ENCODE measurements at places on chromosomes 12 and 14.

GRCh38 chr12:31228811-31229792, 96.8 kb downstream of the SINHCAF start:
- peak; percentile 50 for DNase-seq

DNA sequence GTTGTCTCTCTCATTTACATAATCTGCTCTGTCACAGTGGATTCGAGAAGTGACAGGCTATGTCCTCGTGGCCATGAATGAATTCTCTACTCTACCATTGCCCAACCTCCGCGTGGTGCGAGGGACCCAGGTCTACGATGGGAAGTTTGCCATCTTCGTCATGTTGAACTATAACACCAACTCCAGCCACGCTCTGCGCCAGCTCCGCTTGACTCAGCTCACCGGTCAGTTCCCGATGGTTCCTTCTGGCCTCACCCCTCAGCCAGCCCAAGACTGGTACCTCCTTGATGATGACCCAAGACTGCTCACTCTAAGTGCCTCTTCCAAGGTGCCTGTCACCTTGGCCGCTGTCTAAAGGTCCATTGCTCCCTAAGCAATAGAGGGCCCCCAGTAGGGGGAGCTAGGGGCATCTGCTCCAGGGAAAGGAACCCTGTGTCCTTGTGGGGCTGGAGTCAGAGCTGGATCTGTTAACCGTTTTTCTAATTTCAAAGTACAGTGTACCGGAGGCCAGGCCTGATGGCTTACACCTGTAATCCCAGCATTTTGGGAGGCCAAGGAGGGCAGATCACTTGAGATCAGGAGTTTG, 5.1 kb downstream of the ERBB3 start:
- DNase-seq, result no peak

DNA sequence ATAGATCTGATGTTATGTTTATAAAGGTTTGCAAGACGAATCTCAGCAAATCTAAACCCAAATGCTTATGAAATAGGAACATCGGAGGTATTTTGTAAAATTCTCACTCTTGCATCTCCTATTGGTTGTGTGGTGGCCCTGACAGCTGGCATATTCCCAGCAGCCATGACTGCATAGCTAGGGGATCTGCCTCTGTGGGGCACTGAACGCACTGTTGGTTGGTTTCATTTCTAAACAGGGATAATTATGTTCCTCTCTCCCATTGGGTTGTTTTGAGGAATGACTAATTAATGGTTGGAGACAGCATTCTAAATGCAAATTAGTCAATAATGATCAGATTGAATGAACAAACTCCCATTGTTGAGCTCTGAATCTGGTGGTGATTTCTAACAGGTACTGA, 2.7 kb upstream of the BEST3 start:
- DNase-seq, result no peak

GRCh38 chr12:124994437-124994975, 1.1 kb downstream of the BRI3BP start:
- DNase-seq, result peak; percentile 17

GRCh38 chr14:105617201-105617777, 90.9 kb downstream of the TMEM121 start:
- no peak for DNase-seq

DNA sequence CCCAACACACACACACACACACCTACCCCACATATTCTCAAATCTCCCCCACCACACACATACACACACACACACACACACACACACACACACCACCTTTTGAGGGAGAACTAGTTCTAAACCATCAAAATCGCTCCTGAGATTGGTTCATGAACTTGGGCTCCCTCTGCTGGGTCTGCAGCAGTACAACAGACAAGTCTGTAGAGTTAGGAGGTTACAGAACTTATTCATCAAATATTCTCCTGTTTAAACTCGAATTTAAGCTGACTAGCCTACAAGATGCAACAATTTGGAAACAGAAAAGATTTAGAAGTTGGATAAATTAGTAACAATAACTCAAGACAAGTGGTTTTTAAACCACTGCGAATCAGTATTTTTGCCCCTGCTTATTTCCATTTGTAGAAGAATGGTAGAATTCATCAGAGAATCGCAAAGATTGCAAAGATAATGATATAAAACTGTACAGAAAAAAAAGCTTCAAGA, 136.4 kb upstream of the USP15 start:
- DNase-seq, result peak; percentile 41

DNA sequence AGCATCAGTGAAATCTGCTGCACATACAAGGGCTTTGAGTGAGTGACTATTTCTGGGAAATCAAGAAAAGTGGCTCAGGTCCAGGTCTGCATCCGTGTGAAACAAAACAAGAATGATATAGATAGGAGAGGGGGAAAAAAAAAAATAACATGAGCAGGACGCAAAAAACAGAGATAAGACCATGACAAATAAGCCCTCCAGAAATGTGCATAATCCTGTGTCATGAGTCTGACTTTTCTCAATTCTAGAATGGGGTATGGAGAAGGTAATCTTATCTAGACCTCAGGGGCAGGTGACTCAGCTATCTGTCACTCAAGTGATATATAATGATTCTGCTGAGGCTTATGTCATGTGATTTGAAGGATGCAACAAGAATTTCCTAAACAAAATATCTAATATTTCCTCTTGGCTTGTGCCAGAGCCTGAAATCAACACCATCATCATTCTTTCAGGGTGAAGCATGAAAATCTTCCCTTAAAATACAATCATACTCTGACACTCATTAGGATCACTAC, 250.0 kb downstream of the PHLDA1 start:
- peak; percentile 20 for DNase-seq

GRCh38 chr14:101426466-101426865, 134.8 kb upstream of the DIO3 start:
- DNase-seq, result no peak

- no peak for DNase-seq
Measured at GRCh38 chr14:68886109-68886434, 93.0 kb downstream of the ACTN1 start.

GRCh38 chr14:105094193-105094907, 29.1 kb upstream of the GPR132 start:
- no peak for DNase-seq

GRCh38 chr12:69935651-69936100, 110.6 kb downstream of the MYRFL start:
- DNase-seq, result no peak

DNA sequence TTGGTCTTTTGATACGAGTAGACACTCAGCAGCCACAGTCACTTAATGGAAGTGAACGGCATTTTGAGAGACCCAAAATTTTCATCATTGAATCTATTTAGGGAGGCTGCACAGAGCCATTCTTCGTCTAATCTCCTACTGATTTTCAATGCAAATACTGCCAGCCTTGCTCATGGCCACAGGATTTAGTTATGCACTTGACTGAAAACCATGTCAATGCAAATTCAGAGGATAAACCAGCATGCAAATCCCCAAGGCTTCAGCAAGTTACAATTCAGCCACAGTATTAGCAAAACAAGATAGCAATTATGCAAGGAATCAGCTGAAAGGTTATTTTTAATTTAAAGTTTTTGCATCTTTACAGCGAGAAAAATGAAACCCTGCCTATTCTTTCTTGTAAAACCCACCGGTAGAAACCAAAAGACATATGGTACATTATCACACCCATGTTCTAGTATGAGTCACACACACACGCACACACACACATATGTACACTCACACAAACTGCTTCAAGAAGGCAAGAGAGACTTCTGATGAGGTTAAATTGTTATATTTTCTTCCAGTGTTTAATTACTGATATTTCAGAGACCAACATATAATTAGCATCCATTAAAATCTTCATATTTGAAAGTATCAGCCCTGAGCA, 985.3 kb upstream of the FLRT2 start:
- no peak for DNase-seq

DNA sequence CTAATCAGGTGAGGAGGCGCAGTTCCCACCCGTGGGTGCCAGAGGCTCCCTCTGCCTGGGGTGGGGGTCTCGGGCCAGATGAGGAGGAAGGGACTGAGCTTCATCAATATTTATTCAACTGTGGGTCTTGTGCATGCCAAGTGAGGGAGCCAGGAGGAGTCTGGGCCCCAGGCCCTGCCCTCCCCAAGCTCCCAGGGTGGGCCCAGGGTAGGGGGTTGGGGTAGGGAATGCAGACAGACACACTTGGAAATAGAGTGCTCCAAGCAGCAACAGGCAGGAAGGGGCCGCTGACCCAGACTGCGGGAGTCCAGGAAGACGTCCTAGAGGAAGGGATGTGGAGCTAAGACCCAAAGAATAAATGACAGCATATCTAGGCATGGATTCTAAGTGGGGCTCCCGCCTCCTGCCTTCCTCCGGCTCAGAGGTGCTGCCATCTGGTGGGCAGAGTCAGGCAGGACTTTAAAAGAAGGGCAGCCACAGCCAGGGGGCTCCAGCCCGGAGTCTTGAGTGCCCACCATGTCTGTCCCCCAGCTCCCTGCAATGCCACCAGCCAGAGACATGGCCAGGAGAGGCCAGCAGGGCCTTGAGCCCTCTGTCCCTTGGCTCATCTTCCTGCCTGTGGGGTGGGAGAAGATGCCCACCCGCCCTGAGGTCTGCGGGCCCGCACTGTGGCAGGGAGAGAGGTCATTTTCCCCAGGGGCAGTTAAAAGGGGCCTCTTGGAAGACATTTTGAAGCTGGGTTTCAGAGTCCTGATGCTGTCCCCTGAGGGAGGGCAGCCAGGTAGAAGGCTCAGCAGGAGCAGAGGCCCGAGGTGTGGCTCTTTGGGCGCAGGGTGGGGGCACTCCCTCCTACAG, 70.1 kb downstream of the PHETA1 start:
- DNase-seq, result peak; percentile 46

DNA sequence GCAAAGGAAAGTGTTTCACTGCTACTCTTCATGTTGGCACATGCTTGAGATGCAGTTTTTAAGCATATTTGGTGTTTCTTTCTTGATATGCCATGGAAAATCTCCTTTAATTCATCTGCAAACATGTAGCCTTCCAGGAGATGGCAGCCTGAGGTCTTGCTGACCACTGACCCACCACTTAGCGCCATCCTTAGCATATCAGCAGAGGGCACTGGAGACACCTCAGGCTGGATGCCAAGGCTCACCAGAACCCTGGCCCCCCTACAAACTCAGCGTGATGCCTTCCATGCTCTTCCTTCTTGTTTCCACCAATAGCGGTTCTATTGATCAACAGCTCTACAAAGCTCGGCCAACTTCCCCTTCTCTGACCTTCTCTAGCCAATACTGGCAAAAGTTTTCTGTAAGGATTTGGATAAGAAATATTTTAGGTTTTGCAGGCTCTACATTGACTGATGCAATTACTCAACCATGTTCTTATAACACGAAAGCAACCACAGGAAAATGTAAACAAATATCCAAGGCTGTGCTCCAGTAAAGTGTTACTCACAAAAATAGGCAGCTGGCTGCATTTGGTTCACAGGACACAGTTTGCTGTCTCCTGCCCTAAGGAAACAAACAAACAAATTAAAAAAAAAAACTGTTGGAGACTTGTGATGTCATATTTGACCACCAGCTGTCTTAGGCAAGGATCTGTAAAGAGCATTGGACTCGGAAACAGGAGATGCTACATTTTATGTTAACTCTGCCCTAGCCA, 209.7 kb downstream of the SLC15A4 start:
- no peak for DNase-seq

- no peak for DNase-seq
Measured at GRCh38 chr14:57245941-57246340, 22.8 kb downstream of the EXOC5 start.
